ENCODE measurements at places on chromosomes 13 and 19.
A peak's percentile ranks its signal among the peaks of the same experiment; 100 is the strongest.

DNA sequence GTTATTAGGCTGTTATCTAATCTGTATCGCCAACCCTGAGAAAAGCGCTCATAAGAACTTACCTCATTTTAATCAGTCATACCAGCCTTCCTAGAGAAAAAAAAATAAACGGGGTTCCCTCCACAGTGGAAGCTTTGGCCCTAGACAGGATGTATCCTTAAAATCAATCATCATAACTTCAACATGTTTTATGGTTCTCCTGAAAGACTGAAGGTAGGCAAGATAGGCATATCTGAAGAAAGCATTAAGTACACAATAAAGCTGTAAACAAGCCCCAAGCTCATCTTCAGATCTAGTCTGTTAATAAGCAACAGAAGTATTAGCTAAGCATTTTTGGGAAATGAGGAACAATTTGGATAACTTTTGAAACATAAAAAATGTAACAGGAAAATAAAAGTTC lies 18.7 kb upstream of the SERP2 start:
- no peak for DNase-seq

DNA sequence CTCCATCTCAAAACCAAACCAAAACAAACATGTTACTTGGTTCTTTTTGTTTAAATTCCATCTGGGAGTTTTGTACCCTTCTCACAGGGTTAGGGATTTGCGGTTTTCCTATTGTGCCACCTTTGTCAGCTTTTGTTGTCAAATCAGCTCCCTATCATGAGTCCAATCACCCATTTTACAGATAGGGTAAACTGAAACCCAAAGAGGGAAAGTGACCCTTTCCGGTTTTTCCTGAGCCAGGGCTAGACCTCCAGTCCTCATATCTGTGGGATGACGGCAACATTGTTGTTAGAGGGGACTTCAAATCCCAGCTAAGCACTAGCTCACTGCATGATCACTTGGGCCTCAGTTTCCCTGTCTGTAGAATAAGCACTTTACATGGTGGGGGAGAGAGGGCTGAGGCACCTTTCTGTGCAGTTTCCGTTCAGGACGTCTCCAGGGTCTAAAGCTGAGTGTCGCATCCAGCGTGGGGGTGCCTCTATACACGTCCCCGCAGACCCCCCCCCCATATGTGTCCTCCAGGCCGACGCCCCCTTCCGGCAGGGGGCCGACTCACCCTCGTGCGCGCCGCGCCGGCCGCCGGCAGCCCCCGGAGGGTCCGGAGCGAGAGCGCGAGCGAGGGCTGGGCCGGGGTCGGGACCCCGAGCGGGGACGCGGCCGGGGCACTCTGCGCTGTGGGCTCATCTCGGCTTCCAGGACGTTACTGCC lies 3.9 kb downstream of the CCDC194 start:
- no peak for DNase-seq

- no peak for DNase-seq
Measured at GRCh38 chr13:94878602-94879165, 166.3 kb upstream of the SOX21 start.

- peak; percentile 12 for DNase-seq
Measured at GRCh38 chr19:29724102-29724641, 9.1 kb upstream of the C19orf12 start.

DNA sequence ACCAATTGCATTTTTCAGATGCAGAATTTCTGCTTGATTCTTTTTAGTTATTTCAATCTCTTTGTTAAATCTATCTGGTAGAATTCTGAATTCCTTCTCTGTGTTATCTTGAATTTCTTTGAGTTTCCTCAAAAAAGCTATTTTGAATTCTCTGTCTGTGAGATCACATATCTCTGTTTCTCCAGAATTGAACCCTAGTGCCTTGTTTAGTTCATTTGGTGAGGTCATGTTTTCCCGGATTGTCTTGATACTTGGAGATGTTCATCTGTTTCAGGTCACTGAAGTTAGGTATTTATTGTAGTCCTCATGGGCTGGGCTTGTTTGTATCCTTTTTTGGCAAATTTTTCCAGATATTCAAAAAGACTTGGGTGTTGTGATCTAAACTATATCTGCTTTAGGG lies 202.9 kb upstream of the SERP2 start:
- no peak for DNase-seq

GRCh38 chr19:6828306-6828697 lies 55.8 kb downstream of the VAV1 start:
- DNase-seq: no peak

DNA sequence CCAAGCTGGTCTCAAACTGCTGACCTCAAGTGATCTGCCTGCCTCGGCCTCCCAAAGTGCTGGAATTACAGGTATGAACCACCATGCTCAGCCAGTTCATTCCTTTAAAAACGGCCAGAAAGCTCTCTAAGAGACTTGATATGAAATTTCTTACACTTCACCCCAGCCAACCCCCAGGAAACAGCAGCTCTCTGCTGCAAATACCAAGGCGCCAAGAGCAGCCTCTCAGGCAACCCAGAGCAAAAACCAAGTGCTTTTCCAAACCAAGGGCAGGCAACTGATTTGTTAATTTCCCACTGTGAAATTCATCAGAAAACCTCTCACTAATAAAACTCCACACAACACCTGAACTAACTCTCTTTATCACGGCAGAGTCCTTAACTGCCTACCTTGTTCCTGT lies 44.9 kb downstream of the LATS2 start:
- no peak for DNase-seq

- no peak for DNase-seq
Measured at GRCh38 chr13:113582841-113583631, 1.5 kb upstream of the TFDP1 start.

DNA sequence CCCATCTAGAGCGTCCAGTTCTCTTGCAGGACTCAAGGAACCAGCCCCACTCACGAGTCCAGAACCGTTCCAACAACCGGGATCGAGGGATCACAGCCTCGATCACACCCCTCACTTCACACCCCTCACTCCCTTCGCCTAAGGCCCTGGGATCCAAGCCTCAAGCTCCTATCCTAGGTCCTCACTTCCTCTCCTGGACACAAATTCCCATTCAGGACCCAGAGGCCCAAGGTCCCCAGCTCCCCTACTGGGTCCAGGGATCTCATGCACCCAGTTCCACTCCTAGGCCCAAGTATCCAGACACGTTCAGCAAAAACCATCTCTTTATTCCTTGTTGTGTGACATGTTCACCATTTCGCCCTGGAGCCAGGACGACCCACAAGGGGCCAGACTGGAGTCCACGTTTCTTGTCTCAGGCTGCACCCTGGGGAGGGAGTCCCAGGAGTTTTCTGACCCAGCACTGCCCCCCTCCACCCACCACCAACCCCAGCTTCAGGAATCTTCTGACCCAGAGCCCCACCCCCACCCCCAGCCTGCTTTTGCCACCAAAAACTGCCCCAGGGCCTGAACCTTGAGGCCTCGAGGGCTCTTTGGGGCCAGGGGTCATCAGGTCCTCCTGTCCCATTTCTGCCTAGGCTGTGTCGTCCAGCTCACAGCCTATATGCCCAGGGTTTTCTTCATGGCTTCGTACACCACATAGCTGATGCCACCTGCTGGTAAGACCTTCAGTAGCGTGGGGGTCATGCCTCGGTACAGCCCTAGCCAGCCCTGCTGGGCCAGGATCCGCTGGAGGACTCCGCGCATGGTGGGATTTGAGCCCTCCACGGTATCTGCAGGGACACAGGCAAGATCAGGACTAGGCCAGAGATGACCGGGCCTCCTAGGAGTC lies 1.4 kb upstream of the KHSRP start:
- DNase-seq: no peak

DNA sequence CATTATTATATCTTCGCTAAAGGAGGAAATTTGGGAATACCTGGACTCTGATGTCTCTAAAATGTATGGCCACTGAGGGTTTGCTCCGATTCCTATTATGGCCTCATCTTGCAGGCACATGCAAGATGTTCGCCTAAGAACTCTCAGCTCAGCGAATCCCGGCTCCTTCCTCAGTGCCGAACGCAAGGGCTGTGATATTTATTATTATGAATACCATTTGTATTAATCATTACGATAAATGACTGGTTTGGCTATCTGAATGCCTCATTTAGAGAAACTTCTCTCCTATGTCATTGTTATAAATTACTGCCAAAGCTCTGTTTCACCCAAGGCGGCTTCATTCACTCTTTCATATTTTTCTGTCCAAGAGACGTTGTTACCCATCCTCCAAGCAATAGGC lies 369.7 kb upstream of the TSHZ3 start:
- DNase-seq: no peak

DNA sequence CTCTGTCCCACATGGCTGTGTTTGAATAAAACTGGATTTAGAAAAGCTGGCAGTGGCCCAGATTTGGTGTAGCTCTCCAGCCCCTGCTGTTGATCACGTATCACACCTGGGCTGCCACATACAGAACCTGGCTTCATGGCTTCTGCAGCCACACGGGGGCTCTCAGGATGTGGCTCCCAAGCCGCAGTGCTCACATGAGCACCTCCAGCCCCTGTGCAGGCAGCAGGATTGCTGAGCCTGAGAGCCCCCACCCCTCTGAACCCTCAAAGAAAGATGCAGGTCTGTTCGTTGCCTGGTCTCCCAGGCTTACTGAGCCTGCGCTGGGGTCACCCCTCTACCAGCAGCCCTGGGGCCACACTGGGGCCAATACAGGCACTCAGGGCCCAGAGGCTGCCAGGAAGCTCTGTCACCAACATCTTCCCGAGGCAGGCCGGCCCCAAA lies 2.7 kb downstream of the PLEKHF1 start:
- DNase-seq: peak; percentile 26

GRCh38 chr19:1081301-1082164 lies 13.6 kb downstream of the POLR2E start:
- DNase-seq: no peak

DNA sequence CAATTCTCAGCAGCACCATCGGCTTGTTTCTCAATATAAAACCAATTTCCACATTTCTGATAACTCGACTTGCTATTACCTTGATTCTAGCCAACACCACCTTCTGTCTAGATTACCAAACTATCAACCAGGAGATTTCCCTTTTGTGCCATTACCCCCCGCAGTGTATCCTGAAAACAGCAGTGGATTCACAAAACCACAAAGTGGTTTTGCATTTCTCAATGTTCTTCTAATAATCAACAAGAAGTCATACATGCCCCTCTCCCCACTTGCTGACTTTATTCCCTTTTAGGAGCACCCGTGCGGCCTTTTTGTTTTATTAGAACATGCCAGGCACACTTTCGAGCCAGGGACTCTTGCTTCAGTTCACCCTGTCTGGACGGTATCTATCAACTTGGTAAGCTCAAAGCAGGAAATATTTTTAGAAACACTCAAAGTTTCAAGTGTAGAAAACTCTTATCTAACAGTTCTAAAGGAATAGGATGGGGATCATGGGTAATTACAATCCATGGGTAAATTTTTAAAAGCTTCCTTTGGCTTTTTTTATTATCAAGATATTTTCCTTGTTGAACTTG lies 967.4 kb downstream of the EFNB2 start:
- no peak for DNase-seq

Measured in effector CD8-positive, alpha-beta T cell (primary cell).